ENCODE measurements at places on chromosomes 6 and 20.

GRCh38 chr6:114364301-114364700 is 21.5 kb upstream of the HS3ST5 start:
- DNase-seq: peak; percentile 25

- peak; percentile 43 for DNase-seq
Observed at GRCh38 chr20:64053841-64054661, 4.6 kb upstream of the SOX18 start.

DNA sequence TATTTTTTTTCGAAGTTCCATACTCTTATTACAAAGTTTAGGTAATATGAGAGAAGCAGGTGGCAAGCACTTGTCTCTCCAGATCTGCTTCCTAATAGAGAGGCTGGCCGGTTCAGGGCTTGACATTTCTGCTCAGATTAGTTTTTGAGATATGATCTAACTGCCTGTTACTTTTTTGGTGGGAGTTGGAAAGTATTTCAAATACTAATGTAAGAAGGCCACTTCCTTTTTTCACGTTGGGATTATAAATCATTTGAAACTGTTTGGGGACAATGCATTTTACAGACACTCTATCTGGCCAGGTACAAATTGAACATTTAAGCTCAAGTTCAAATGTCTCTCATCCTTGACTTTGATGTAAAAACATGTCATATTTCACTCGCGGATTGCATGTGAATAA is 222.1 kb upstream of the SULF2 start:
- no peak for DNase-seq

- DNase-seq: no peak
Observed at GRCh38 chr6:138920906-138921305, 67.1 kb downstream of the REPS1 start.

GRCh38 chr6:148818939-148819575 is 72.2 kb downstream of the UST start:
- DNase-seq: no peak

- DNase-seq: no peak
Observed at GRCh38 chr20:41733151-41733550, 115.0 kb upstream of the CHD6 start.

DNA sequence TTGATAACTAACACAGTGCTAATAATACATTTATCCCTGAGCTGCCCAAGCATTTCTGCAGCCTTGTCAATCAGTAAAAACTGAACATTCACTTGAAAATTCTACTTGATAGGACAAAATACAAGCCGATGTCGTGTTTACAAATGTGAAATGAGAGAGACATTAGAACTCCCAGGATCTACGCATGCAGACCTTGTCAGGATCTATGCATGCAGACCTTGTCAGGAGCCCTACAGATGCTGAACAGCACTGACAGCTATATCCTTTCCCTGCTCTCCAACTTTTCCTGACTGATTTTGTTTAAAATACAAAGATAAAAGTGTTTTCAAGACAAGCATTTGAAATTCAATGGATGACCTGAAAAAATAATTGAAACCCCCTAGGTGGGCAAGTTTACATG is 28.9 kb downstream of the INSM1 start:
- no peak for DNase-seq

DNA sequence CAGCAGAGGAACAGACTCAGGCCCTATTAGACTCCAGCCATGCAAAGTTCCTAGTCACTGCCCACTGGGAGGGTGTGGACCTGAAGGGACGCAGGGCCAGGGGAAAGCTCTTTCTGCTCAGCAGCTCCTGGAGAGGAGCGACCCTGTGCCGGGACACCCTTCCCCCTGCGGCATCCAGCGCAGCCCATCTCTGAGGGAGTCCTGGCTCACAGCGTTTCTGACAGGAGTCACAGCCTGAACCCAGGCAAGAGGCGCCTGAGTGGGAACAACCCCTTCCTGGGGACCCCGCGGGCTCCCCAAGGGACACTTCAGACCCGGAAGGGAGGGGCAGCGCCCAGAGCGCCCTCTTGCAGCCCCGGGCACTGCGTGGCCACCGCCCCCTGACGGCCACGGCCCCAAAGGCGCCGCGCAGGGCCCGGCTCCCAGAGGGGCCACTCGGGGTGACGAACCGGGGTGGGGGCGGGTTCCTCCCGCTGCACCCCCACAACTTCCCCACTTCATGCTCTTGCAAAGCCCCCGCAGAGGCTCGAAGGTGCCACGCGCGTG is 862 bp downstream of the UCKL1 start:
- no peak for DNase-seq

DNA sequence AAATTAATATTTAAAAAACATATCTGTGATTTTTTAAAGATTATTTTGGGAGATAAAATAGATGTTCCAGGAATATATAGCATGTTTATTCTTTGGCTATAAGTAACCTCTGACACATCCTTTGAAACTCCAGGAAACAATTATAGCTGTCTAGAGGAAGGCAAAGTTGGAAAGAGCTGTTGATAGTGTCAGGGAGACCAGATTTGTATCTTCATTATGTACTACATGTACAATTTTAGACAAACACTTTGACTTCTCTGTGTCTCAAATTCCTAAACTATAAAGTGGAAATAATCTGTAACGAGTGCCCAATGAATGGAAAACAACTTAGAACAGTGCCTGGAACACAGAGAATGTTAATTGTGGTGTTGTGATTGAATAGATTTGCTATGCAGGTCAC is 25.6 kb upstream of the ADGRG6 start:
- DNase-seq: no peak

DNA sequence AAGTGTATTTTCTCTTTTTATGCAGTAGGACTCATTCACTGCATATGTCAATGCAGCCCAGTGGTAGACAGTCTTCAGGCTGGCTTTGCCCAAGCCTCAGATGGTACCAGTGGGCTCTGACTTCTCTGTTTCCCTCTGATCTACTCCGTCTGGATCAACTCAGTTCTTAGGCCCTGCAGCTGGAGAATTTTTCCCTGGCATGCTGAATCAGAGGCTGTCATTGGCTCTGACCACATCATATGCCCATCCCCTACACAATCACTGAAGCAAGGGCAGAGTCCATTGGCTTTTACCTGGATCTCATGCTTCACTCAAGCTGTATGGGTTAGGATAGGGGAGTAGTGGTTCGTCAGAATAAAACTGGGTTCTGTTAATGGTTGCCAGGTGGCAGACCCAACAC is 57.8 kb downstream of the KIZ start:
- DNase-seq: no peak

- DNase-seq: no peak
Observed at GRCh38 chr6:25627001-25627400, 25.0 kb upstream of the SCGN start.

GRCh38 chr20:58837717-58838116 is 13.0 kb downstream of the GNAS-AS1 start:
- DNase-seq: no peak

- DNase-seq: peak; percentile 70
Observed at GRCh38 chr20:35972462-35972861, 4.1 kb downstream of the CNBD2 start.

- no peak for DNase-seq
Observed at GRCh38 chr6:134533991-134534390, 216.1 kb upstream of the SGK1 start.

- DNase-seq: peak; percentile 7
Observed at GRCh38 chr6:47476781-47477496, 650 bp upstream of the CD2AP start.

DNA sequence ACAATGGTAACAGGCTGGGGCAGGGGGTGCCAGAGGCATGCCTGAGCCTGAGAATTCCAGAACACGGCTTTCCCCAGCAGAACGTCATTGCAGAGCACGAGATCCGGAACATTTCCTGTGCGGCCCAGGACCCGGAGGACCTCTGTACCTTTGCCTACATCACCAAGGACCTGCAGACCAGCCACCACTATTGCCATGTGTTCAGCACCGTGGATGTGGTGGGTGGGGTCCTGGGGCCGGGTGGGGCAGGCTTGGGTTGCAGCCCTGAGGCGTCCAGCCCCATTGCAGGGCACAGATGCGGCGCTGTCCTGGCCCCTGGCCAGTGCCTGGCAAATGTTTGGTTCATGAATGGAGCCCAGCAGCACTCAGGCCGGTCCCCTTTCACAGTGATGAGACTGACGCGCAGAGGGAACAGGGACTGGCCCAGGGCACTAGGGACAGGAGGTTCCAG is 57.1 kb downstream of the TCP11 start:
- DNase-seq: no peak

DNA sequence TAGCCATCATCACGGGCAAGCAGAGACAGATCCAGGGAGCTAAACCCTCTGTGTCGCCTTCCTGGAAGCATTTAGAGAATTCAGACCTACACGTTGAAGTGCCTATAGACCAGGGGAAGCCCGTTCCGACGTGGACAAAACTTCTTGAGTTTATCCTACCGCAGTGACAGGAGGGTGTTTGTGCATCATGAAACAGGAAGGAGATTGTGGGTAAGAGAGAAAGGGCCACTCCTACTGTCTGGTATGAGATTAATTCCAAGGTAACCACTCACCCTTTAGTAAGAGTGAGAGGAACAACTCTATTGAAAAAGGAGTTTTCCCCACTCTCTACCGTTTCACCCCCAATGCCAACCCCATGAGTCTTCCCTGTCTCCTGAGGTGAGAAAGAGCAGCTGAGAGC is 133.7 kb downstream of the TFAP2C start:
- DNase-seq: no peak

DNA sequence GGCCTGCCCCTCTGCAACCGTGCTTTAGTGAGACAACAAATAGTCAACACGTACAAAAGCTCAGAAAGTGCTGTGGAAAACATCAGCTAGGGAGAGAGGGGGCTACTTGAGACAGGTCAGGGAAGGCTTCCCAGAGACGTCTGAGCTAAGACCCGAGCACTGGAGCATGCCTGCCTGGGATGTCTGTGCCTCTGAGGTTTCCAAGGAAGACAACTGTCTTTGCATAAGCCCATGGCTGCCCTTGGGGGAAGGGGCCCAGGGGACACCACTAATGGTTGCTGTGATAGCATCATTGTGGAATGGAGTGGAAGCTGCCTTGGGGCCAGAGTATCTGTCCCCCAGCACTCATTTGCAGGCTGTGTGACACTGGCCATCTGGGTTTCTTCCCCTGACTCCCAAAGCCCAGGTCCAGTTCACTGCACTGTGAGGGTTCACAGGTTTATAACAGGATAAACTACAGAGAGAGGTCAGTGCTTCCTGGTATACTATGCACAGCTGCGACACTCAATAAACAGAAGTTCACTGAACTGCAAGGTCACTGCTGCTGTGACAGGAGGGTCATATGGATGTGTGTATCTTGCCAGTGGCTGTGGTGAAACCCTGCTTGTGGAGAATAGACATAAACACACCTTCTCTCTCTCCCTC is 1.5 kb upstream of the ARFGEF2 start:
- DNase-seq: no peak
